Hair follicular keratinocyte (primary cell): ENCODE measurements at places on chromosomes 4 and X. TPM values are rescaled to one million over a fixed set of nuclear protein-coding genes. Genes with fewer than 3 reads are reported as not detected.

PPP4R3C gene
- total RNA-seq = not detected in 2 replicates

WAS gene
- total RNA-seq = 0.16 TPM in 1 of 2 replicates, not detected in the other

FHIP1A gene
- 17.2 and 18.8 TPM in 2 replicates for total RNA-seq

GRIA3 gene
- 1.9 and 2.0 TPM in 2 replicates for total RNA-seq

CCNB3 gene
- 0.11 and 0.23 TPM in 2 replicates for total RNA-seq

BST1 gene
- 0.46 and 1.7 TPM in 2 replicates for total RNA-seq

SOWAHD gene
- total RNA-seq = 0.68 TPM in 1 of 2 replicates, not detected in the other

TCEAL7 gene
- 7.6 and 9.9 TPM in 2 replicates for total RNA-seq

FTSJ1 gene
- 109 and 125 TPM in 2 replicates for total RNA-seq

SH3D19 gene
- 25.2 and 26.5 TPM in 2 replicates for total RNA-seq

IBSP gene
- not detected in 2 replicates for total RNA-seq

RASSF6 gene
- 7.4 and 7.5 TPM in 2 replicates for total RNA-seq

EXOC1L gene
- not detected in 2 replicates for total RNA-seq

HSD17B10 gene
- total RNA-seq = 102 and 128 TPM in 2 replicates

GPR50 gene
- total RNA-seq = not detected in 2 replicates

SMARCA1 gene
- total RNA-seq = 14.2 and 20.6 TPM in 2 replicates

PABPC1L2A gene
- not detected in 2 replicates for total RNA-seq

CXCL5 gene
- 20.4 and 48.7 TPM in 2 replicates for total RNA-seq
